Aorta (tissue), 5 donors: ENCODE measurements at places on chromosomes 1 and 21. TPM values are rescaled to one million over a fixed set of nuclear protein-coding genes. Genes with fewer than 3 reads are reported as not detected.

- H3K36me3 ChIP-seq, result no peaks in the 10 kb centered on the region
- H3K4me3 ChIP-seq, result no peak overlapping the region
- no peak overlapping the region for H3K27ac ChIP-seq
- peaks cover 2% of the 10 kb centered on the region for H3K4me1 ChIP-seq
- no peaks in the 10 kb centered on the region for H3K27me3 ChIP-seq
Measured at GRCh38 chr1:40532844-40533424, 1.5 kb downstream of the ZNF684 start.

- peaks cover 6% of the 10 kb centered on the region for H3K4me1 ChIP-seq
- H3K27me3 ChIP-seq, result no peaks in the 10 kb centered on the region
- H3K4me3 ChIP-seq, result no peak overlapping the region
- no peaks in the 10 kb centered on the region for H3K36me3 ChIP-seq
Measured at GRCh38 chr1:56074007-56074651, 505.2 kb downstream of the PLPP3 start.

GRCh38 chr1:168164771-168165170, 14.0 kb upstream of the TIPRL start:
- H3K36me3 ChIP-seq, result no peaks in the 10 kb centered on the region
- peaks cover 4% of the 10 kb centered on the region for H3K4me1 ChIP-seq
- DNase-seq, result no peak
- H3K27ac ChIP-seq, result no peak overlapping the region

- DNase-seq, result peak; percentile 84
- H3K36me3 ChIP-seq, result peaks cover 6% of the 10 kb centered on the region
- H3K4me1 ChIP-seq, result no peaks in the 10 kb centered on the region
- H3K4me3 ChIP-seq, result no peak overlapping the region
- H3K27me3 ChIP-seq, result no peaks in the 10 kb centered on the region
Measured at GRCh38 chr21:44846485-44847260, 26.8 kb downstream of the PTTG1IP start.

DNA sequence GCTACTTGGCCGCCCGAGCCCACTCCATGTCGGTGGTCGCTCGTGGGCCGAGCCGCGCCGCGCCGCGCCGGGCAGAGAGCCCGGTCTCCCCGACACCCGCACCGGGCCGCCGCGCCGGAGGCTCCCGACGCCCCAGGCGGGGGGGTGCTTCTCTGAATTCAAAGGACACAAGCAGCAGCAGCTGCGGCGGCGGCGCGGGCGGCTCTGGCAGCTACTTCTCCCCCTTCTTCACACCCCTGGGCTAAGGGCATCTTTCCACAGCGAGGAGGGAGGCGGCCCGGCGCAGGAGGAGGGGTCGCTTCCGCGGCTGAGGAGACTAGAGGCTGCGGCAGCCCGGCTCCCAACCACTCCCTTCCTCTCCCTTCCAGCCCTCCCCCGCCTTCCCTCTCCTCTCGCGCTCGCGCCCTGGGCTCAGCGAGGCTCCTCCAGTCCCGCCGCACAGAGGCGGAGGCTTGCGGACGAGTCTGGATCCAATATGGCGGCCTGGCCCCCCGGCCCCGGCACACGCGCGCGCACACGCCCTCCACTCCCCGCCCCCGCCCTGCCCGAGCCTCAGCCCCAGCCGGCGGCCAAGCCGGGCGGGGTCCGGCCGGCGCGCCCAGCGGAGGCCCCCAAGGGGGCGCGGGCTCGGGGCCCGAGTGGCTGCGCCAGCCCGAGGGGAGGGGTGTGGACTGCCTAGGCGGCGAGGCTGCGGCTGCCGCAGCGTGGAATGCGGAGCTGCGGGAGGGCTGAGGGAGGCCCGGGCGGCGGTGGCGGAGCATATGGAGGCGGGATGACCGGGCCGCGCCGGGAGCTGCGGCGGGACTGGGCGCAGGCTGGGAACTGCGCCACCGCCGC, at the start of gene CDC42BPA:
CDC42BPA (minus strand) TSS at position 477 of the 837 bp plus-strand sequence. CDS start 1,310 bp downstream, outside the sequence.
- H3K4me1 ChIP-seq, result no peaks in the 10 kb centered on the region
- DNase-seq, result peak; percentile 93
- H3K27ac ChIP-seq, result peak within 1 kb of the TSS; percentile 73
- H3K4me3 ChIP-seq, result peak within 1 kb of the TSS; percentile 97
- no peaks in the 10 kb centered on the region for H3K27me3 ChIP-seq
- no peaks in the 10 kb centered on the region for H3K36me3 ChIP-seq

- DNase-seq, result no peak
- no peaks in the 10 kb centered on the region for H3K36me3 ChIP-seq
- H3K27me3 ChIP-seq, result no peaks in the 10 kb centered on the region
- no peak overlapping the region for H3K27ac ChIP-seq
- no peaks in the 10 kb centered on the region for H3K4me1 ChIP-seq
- H3K4me3 ChIP-seq, result no peak overlapping the region
Measured at GRCh38 chr1:230744382-230744781, 2.8 kb upstream of the CAPN9 start.

DNA sequence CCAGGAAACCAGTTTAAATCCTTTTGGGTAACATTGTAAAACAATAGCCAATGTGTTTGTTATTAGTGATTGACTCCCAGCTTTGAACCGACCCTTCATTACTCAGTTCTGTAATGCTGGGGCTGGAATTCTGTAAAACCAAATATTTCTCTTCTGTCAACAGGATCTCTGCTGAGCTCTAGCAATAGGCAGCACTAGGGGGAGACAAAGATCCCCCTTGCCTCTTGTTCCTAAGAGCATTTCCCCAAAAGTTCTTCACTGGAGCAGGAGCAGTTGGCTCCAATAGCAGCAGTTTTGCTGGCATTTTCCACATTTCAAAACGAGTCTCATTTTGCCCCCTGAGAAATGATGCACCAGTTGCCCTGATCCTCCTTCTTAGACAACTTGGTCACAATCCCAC, 1671.1 kb downstream of the MRPL39 start:
- H3K27ac ChIP-seq, result no peak overlapping the region
- no peaks in the 10 kb centered on the region for H3K4me1 ChIP-seq
- no peaks in the 10 kb centered on the region for H3K27me3 ChIP-seq
- no peak for DNase-seq

DNA sequence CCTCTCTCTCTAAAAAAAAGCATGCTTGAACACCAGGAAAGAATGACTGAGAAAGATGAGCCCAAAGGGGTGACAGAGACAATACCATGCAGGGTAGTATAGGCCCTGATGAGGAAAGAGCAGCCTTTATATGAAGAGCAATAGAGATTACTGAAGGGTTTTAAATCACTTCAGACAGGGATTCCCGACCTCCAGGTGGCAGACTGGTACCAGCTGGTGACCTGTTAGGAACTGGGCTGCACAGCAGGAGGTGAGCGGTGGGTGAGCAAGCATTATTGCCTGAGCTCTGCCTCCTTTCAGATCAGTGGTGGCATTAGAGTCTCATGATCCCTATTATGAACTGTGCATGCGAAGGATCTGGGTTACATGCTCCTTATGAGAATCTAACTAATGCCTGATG, 30.8 kb upstream of the GTF2B start:
- H3K36me3 ChIP-seq, result no peaks in the 10 kb centered on the region
- no peak for DNase-seq
- H3K4me3 ChIP-seq, result no peak overlapping the region
- no peaks in the 10 kb centered on the region for H3K4me1 ChIP-seq

Gene DSCAM
- not detected for polyA plus RNA-seq

DNA sequence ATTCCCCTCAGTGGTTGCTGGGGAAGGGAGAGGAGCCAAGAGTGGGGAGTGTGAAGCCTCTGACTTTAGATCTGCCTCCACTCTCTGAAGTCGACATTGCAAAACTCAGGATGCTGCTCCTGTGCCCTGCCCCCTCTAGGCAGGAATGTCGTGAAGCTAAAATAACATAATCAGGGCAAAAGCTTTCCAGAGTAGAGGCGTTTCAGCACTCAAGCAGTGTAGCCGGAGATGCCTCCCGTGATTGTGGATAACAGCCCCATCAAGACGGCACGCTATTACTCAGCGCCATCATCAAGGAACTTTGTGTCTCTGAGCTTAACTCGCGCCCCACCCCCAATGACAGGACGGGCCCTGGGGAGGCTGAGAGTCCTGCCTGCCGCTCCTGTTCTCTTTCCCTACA, 60.0 kb downstream of the FBXO2 start:
- H3K4me3 ChIP-seq, result no peak overlapping the region
- no peak overlapping the region for H3K27ac ChIP-seq
- DNase-seq, result no peak
- H3K4me1 ChIP-seq, result no peaks in the 10 kb centered on the region
- no peaks in the 10 kb centered on the region for H3K36me3 ChIP-seq
- no peaks in the 10 kb centered on the region for H3K27me3 ChIP-seq

Gene PPIAL4G
- not detected for polyA plus RNA-seq

Gene OR2AK2
- polyA plus RNA-seq, result not detected

DNA sequence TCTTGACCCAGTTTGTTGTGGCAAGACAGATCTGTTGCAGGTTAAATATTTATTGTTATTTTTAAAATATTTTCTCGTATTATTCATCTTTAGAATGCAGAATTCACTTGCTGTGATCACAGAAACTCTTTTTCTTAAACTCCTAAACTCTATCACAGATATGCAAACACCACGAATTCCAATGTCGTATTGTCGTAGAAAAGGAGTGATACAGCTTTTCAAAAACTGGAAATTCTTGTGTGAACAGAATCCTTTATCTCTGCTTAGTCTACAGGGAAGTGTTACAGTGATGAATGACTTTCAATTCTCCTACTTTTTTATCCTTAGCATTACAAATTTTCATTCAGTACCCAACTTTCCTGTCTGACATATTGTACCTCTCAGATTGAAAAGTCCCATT, 1329.5 kb upstream of the B3GALT2 start:
- no peak overlapping the region for H3K4me3 ChIP-seq
- no peaks in the 10 kb centered on the region for H3K4me1 ChIP-seq
- H3K36me3 ChIP-seq, result no peaks in the 10 kb centered on the region
- no peaks in the 10 kb centered on the region for H3K27me3 ChIP-seq
- no peak overlapping the region for H3K27ac ChIP-seq

Gene GJA5
- 17.6 TPM for polyA plus RNA-seq

DNA sequence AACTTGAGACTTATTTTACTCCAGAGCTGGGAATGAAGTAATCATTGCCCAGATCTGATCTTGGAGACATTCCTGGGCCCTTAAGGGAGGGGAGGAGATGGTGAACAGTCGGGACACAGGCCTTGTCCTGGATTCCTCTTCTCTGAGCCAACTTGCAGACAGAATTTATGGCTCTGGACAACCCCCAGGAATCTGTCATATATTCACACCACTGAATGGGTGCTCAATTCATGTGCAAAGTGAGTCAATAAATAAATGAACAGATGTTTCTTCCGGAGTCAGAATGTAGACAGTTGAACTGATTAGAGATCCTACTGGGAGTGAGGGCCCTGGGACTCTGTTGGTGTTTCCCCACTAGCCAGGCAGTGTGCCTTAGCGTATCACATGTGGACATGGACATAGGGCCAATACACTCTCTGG, 2.6 kb downstream of the TUFT1 start:
- H3K4me3 ChIP-seq, result no peak overlapping the region
- DNase-seq, result no peak
- no peaks in the 10 kb centered on the region for H3K4me1 ChIP-seq
- no peak overlapping the region for H3K27ac ChIP-seq
- no peaks in the 10 kb centered on the region for H3K27me3 ChIP-seq

DNA sequence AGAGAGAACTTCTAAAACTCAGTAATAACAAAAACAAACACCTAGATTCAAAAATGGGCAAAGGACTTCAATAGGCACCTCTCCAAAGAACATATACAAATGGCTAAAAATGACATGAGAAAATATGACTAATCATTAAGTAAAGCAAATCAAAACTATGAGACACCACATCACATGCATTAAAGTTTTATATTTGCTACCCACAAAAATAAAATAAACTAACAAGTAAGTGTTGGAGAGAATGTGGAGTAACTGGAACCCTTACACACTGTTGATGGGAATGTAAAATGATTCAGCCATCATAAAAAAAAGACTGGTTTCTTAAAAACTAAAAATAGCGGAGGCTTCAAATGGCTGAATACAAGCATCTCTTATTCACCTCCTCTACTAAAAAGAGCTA, 262.1 kb upstream of the PKN2 start:
- H3K36me3 ChIP-seq, result no peaks in the 10 kb centered on the region
- no peak for DNase-seq
- H3K4me3 ChIP-seq, result no peak overlapping the region
- H3K4me1 ChIP-seq, result no peaks in the 10 kb centered on the region
- no peaks in the 10 kb centered on the region for H3K27me3 ChIP-seq

DNA sequence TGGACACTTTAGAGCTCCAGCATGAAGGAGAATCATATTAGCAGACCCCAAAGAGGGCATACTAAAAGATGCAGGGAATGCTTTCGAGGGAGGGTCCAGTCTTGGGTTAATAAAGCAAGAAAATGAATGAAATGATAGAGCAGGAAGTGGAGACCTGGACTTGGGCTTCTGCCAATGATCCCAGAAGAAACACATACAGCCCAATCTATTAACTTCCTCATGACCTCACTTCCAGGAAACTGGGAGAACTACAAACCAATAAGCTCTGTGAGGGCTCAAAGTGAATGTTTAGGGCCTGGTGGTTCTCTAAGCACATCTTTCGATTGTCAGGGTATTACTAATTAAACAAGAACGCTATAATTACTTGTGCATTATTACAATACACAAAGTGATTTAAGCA, 53.6 kb upstream of the SSX2IP start:
- H3K4me3 ChIP-seq, result no peak overlapping the region
- no peaks in the 10 kb centered on the region for H3K27me3 ChIP-seq
- no peaks in the 10 kb centered on the region for H3K36me3 ChIP-seq
- no peaks in the 10 kb centered on the region for H3K4me1 ChIP-seq
- H3K27ac ChIP-seq, result no peak overlapping the region
